ENCODE measurements at places on chromosomes 13 and 19. TPM values are rescaled to one million over a fixed set of nuclear protein-coding genes. Genes with fewer than 3 reads are reported as not detected.

DNA sequence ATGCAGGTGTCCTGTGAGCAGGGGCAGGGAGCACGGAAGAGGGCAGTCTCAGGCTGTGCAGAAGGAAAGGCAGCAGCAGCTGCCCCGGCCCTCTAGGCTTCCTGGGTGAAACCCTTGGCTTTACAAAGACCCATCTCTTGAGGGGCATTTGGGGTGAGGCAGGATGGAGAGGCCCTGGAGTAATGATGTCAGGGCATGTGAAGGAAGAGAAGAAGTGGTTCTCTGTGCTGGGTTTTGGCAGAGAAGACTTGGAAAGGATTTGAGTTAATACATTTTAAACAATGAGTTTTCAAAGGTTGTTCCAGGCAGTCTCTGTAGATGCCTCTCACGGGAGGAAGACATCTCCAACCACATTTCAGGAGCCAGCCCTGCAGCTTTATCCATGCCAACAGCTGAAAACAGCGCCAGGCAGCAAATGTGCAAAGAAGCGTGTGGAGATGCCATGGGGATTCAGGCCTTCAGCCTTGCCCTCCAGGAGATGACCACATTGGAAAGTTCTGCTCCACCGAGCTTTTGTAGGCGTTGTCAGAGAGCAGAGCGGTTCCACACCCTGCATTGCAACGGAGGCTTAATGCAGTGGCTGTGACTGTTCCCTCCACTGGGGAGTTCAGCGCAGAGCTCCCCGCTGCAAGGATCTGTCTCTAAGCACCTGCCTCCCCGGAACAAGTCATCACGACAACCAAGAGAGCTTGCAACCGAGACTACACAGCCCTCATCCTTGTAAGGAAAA lies 322.8 kb downstream of the UQCRFS1 start:
- no peak for DNase-seq

DNA sequence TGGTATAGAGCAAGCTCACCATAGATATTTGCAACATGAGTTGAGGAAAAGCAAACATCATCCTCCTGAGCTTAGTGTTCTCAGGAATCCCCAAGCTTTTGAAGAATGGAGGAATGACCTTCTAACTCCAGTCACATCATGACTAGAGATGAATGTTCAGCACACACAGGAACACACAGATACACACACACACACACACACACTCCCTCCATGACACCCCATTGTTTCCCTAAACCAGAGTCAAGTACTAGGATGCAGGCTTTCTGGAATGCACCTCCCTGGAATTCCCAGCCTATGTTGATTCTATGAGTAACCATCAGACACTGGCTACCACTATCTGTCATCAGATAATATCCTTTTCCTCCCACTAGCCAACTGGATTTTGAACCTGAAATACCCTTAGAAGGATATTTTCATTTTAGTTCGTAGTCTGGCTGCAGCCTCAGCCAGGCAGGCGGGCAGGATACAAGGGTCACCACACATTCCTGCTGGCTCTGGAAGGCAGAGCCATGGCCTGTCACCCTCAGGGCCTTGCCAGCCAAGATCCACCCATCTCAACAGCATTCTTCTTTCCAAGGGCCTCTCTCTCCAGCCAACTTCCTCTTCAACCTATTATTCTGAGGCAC lies 162.4 kb downstream of the FOXO1 start:
- peak; percentile 17 for DNase-seq

DNA sequence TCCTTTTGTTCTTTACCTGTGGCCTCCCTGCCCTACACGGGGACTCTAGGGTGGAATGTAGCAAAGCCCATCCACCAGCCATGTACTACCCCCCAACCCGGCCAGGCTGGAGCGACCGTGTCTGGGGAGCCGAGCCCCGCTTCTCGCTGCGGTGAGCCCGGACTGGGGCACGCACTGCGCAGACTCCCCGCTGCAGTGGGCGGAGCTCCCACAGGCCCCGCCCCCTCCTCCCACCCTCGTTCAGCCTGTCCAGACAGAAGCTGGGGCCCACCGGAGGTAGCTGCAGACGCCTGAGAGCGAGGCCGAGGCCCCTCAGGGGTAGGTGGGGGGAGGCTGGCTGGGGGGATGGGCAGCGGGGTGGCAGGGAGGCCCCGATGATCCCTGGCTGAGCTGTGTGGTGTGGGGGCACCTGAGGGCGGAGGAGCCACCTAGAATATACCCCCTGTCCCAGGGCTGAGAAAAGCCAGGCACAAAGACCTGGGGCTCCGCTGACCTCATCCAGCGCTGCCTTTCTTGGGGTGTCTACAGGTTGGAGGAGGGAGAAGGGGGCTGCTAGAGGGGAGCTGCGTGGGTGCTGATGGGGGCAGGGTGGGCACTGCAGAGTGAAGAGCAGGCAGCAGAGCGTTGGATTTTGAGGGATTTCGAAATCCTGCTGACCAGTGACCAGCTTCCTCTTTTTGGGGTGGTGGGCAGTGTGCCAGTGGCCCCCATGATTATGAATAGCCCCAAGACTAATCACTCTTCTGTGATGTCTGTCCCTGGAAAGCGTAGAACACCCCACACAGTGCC lies 17.3 kb downstream of the PLD3 start:
- peak; percentile 75 for DNase-seq

DNA sequence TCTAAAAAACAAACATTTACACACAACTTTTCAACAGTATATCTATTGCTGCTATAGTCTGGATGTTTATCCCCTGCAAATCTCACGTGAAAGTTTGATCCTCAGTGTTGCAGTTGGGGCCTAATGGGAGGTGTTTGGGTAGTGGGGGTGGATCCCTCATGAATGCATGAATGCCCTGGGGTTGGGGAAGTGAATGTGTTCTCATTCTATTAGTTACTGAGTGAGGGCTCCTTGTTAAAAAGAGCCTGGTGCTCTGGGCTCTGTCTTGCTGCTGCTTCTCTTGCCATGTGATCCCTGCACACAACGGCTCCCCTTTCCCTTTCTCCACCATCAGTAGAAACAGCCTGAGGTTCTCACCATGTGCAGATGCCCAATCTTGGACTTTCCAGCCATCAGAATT lies 242.7 kb upstream of the HTR2A start:
- DNase-seq = no peak

DNA sequence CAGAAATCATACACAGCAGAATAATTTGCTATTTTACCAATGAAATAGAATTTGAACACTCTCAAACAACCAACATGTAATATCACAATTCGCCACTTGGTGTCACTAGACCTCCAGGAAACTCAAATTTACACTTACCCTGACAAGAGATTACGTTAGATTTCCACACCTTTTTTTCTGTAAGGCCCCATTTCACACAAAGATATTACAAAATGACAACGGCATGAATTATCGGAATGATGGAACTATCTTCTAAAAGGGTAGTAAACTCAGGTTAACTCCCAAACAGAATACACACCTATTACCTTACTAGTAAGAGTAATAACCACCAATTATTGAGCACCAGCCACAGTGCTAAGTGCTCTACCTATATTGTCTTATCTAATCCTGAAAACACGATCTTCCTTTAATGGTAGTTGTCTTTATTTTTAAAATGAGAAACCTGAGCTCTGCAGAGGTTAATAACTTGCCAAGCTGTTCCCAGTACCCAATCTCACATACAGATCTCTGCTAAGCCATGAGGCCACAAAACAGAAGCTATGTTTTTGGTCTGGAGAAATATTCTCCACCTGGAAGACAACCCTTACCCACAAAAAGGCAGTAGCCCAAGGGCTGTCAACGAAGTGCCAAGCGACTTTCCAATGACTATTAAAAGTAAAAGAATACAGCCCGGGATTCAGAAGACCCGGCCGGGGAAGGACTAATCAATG lies 152.4 kb downstream of the DCLK1 start:
- DNase-seq = peak; percentile 60

DNA sequence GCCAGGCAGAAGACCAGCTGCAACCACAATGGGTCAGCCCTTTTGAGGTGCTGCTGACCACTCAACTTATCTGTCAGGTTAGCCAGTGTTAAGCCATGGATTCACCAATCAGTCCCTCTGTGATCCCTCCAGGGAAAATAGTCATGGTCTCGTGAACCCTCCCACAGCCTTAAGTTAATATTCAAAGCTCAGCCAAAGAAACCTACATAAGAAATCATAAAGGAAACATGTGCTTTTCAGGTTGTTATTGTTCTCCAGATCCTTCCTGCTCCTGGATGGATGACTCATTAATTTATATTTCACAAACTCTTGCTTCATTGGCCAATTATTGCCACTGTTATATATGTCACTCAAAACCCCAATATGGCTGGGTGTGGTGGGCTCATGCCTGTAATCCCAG lies 161.9 kb downstream of the B3GLCT start:
- no peak for DNase-seq

DNA sequence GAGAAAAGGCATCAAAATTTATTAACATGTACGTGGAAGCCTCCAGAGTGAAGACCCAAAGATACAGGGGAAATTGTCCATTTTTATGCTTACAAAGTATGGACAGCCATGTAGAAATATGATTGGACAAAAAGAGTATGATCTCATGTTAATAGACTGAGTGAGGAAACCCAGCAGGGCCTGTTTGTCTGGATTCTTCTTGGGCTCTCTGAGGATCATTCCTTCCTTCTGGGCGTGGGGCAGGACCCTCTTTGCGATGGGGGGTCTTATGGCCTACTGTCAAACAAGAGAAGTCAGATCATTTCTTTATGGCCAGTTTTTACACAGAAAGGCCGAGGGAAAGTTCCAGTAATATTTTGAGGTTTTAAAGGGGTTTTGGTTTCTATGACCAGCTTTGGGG lies 110.8 kb downstream of the ESD start:
- no peak for DNase-seq

DNA sequence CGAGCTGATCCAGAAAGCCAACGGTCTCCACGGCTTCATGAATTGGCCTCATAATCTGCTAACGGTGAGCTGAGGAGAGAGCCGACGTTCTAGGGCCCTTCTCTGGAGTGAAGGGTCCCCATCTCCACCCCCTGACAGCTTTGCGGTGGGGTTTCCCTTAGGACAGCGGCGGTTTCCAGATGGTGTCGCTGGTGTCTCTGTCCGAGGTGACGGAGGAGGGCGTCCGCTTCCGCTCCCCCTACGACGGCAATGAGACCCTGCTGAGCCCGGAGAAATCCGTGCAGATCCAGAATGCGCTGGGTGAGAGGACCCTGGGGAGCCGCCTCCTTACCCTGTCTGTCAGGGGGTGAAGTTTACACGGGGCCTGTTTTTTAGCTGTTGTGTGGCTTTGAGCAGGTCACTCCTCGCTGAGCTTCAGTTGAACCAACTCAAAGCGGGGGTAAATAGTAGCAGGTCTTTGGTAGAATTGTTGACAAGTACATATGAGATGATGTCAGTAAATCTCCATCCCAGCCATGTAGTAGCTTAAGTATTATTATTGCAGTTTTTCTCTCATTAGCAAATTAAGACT lies 801 bp downstream of the QTRT1 start:
- no peak for DNase-seq

- DNase-seq = peak; percentile 8
Measured at GRCh38 chr13:83214452-83214851, 667.8 kb downstream of the SLITRK1 start.

DNA sequence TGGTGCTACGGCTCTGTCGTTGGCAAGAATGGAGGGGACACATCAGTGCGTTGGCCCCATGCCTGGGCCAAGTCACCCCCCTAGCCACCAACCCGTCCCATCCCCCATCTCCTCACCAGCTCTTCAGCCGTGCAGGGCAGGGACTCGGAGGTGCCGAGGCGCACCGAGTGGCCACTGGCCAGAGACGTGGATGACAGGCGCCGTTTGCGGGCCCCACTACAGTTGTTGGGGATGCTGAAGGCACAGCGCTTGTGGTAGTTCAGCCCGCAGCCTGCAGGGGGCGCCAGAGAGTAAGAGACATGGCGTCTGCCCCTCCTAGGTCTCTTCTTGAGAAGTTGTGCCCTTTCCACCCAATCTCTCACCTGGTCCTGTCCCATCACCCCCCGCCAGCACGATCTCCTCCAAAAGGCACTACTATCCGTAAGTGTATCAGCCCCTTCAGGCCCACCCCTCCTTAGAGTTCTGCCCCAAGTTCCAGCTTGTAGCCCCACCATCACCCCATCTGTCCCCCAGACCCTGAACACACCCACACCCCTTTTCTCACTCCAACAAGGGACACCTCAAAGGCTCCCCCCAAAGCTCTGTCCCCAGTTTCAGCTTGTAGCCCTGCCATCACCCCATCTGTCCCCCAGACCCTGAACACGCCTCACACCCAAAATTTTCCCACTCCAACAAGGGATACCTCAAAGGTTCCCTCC lies 12.4 kb downstream of the PRKD2 start:
- peak; percentile 30 for DNase-seq

- peak; percentile 45 for DNase-seq
Measured at GRCh38 chr19:16714702-16715287, 4.9 kb upstream of the NWD1 start.

DNA sequence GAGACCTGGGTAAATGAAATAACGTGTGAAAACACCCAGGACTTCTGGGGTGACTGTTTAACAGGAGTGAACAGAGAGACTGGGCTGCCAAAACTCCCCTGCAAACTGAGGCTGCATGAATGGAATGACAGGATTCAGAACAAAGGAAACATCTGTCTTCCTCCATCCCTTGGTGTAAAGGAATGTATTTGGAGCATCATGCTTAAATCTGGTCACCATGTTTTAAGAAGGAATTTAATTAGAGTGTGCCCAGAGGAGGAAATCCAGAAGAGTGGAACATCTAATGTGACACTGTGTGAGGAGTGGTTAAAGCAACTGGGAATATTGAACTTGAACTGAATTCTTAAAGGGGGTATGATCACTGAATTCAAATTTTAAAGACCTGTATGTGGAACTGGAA lies 437.2 kb downstream of the LIG4 start:
- DNase-seq = no peak

DNA sequence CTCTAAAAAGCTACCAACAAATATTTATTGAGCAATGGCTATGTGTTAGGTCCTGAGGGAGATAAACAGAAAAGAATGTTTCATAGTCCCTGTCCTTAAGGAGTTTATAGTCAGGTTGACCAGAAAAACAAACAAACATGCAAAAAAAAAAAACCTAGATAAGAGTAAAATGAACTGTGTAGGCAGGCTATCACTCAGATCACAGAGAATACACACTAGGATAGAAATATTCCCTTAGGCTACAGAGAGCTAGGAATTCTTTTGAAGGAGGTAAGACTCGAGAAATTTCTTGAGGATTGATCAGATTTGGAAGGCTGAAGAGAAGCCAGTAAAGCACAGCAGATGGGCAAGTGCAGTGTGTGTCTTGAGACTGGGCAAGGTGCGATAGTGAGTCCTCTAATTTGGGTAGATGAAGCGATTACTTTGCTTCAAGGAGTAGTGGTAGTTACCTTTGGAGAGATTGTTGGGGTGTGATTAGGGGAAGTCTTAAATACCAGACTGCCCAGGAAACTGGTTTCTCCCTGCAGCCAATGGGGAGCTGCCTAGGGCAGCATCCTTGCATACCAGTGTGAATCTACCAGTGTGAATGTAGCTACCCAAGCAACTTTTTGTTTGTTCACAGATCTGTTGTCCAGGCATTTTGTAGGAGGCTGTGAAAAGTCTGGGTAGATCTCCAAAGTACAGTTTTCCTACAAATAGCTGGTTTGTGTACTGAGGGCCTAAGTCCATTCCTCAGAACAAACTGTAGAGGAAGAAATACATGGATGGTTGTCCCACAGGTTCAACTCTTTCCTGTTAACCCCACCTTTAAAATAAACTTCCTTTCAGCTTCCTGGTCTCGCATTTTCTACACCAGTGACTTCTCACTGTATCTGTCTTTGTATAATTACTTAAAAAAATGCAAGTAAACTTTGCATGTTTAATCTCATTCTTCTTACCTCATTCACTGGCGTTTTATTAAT lies 314.1 kb downstream of the KLF5 start:
- no peak for DNase-seq

GRCh38 chr19:48695743-48696352 lies at the start of gene FUT2:
FUT2 (plus strand) TSS chr19:48695971; CDS start chr19:48702957, 6,986 bp downstream.
- no peak for DNase-seq

Gene CACNG6
- total RNA-seq = not detected

Gene BEST2
- total RNA-seq = not detected

Gene SHD
- total RNA-seq = not detected

Gene LPAR2
- total RNA-seq = 1.0 TPM

Gene GPI
- total RNA-seq = 112 TPM

Gene NRTN
- 0.51 TPM for total RNA-seq

Gene SIGLEC8
- total RNA-seq = not detected

Measured in fibroblast of lung (primary cell).